ENCODE measurements at places on chromosomes 5 and 9. TPM values are rescaled to one million over a fixed set of nuclear protein-coding genes. Genes with fewer than 3 reads are reported as not detected.
A peak's percentile ranks its signal among the peaks of the same experiment; 100 is the strongest.

The SLC6A3 gene
- 0.07 TPM for total RNA-seq

GRCh38 chr5:164345173-164345849, 839.9 kb downstream of the MAT2B start:
- DNase-seq: no peak

The MAMDC2 gene
- total RNA-seq: 5.4 TPM

- no peak for DNase-seq
These were observed 228.8 kb downstream of the NR2F1-AS1 start for GRCh38 chr5:93352186-93352585.

The TAF1L gene
- not detected for total RNA-seq

The SMIM33 gene
- not detected for total RNA-seq

- DNase-seq: no peak
These were observed 214.2 kb downstream of the FSTL4 start for GRCh38 chr5:133397990-133398645.

- no peak for DNase-seq
These were observed 1236.0 kb downstream of the MAT2B start for GRCh38 chr5:164741376-164741775.

DNA sequence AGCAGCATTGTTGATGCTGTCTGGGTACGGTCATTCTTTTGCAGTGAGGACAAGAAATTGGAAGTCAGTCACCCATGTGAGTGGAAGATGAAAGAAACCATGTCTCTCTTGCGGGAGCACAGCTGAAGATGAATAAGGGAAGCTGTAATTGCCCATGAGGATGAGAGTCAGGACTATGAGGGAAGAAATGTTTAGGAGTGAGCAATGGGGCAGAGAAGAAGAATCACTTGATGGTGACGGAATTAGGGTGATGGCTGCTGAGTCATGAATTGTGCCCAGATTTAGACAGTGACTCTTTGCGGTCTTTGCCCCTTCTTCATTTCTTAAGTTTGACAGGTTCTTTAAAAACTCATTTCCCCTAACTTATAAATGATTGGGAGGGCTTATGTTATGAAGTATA, 183.3 kb downstream of the MAST4 start:
- DNase-seq: no peak

GRCh38 chr9:41229408-41230401, 40.6 kb upstream of the ZNG1F start:
- DNase-seq: peak; percentile 5

GRCh38 chr9:94866770-94867169, 140.3 kb downstream of the AOPEP start:
- DNase-seq: no peak

- no peak for DNase-seq
These were observed 121.5 kb downstream of the FEM1C start for GRCh38 chr5:115423051-115423450.

The CDO1 gene
- 9.2 TPM for total RNA-seq
